ENCODE measurements at places on chromosomes 4 and X.

DNA sequence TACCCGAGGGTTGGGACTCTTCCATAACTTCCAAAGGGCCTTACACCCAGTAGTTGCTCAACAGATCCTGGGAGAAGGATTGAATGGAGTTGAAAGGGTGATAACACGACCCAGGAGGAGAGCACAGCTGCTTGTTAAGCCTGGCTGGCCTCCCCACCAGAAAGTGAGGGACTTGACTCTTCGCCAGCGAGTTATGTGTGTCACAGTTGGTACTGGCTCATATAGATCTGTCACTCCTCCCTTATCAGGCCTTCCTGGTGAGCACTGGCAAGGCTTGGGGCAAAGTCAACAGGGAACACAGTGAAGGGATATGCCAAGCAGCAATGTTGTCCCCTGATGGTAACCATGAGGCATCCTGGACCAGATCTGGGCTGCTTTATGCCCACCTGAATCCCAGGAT lies 35.8 kb downstream of the APLN start:
- DNase-seq, result no peak

DNA sequence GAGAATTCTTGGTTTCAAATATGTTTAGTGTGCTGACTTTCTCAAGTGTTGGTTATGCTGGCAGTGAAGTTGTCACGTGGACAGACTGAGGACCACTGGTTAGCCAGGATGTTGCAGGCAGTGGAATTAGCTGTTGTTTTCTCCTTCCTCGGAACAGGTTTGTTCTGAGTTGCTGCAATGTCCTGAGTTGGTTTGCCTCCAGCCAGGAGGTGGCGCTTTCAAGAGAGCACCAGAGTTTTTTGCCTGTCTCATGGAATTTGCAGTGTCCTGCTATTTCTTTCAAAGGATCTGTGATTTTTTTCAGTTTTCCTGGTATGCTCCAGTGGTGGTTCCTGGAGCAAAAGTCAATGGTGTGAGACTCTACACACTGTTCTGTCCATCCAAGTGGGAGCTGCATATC lies 158.1 kb upstream of the CXorf66 start:
- DNase-seq, result no peak

DNA sequence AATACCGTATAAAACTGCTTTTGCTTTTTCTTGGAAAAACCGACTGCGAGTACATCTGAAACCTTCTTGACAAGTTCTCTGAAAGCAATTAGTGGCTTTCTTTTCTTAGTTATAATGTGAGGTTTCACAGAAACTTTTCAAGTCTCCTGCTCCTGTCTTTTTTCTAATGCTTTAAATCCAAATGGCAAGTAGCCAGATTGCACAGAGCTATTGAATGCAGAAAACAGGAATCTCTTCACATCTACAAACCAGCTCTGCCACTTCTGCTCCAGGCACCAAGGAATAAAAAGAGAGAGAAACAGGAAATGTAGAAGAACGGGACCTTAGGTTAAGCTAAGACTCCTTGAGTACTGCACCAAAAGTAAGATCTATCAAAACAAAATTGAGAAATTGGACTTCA lies 267.3 kb upstream of the TET2 start:
- no peak for DNase-seq

DNA sequence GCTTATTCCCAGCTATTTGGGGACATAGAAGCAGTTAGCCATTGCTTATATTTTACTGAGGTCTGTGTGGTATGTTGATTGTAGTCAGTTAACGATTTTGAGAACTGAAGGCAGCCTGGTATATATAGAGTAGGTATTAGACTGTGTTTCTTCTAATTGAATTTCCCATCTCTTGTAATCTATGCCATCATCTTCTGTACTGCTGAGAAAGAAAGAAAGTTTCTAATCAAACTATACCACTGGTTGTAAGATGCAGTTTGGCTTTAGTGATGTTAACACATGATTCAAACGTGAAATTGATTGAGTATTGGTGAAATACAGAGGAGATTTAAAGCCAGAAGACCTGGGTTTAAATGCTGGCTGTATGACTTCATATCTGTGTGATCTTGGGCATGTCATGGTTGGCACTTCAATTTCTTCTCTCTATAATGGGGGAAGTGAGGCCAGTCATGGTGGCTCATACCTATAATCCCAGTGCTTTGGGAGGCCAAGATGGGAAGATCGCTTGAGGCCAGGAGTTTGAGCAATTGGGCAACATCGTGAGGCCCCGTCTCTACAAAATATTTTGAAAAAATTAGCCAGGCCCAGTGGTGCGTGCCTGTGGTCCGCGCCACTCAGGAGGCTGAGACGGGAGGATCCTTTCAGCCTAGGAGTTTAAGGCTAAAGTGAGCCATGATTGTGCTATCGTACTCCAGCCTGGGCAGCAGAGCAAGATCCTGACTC lies 11.6 kb downstream of the HTT start:
- DNase-seq, result no peak

GRCh38 chr4:156191044-156191781 lies 237.5 kb upstream of the CTSO start:
- DNase-seq, result no peak

DNA sequence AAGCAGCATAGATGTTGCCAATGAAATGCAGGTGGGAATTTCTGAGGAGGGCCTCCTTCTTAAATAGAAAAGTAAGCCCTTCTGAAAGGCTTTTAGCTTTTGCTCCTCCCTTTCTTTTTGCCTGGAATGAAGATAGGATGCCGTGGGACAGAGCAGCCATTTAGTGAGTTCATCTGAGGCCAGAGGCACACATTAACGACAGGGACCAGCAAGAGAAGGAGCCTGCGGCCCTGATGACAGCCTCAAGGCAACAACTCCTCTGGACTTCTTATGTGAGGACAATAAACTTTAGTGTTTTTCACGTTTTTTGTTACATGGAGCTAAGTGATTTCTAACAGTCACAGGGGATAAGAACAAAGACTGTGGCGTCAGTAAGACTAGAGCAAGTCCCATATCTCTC lies 1.1 kb upstream of the BDH2 start:
- DNase-seq, result no peak

DNA sequence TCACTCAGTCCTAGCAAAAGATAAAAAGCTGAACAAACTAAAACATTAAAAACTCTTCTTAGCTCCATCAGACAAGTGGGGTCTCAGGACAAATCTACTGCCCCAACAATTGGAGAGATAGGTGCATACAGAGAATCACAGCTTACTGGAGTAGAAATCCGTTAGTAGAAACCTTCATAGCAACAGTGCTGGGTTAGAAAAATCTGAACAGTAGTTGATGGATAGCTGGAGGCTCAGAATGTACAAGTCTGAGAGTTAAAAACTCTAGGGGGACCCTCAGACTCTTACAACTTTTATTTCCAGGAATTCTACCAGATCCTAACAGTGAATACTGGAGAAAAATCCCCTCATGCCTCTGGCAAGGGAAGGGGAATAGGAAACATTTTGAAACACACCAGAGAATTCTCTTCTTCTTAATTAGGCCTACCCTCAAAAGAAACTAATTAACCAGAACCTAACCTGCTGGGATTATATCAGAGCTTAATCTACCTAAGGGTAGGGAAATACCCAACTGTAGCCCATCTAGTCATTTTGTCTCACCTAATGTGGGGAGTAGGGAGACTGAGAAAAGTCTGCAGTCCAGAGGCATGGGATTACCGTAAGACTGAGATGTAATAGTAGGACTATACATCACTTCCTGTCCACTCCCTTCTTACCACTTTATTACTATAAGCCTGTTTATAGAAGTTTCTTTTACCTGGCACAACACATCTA lies 165.0 kb upstream of the CTSO start:
- no peak for DNase-seq

DNA sequence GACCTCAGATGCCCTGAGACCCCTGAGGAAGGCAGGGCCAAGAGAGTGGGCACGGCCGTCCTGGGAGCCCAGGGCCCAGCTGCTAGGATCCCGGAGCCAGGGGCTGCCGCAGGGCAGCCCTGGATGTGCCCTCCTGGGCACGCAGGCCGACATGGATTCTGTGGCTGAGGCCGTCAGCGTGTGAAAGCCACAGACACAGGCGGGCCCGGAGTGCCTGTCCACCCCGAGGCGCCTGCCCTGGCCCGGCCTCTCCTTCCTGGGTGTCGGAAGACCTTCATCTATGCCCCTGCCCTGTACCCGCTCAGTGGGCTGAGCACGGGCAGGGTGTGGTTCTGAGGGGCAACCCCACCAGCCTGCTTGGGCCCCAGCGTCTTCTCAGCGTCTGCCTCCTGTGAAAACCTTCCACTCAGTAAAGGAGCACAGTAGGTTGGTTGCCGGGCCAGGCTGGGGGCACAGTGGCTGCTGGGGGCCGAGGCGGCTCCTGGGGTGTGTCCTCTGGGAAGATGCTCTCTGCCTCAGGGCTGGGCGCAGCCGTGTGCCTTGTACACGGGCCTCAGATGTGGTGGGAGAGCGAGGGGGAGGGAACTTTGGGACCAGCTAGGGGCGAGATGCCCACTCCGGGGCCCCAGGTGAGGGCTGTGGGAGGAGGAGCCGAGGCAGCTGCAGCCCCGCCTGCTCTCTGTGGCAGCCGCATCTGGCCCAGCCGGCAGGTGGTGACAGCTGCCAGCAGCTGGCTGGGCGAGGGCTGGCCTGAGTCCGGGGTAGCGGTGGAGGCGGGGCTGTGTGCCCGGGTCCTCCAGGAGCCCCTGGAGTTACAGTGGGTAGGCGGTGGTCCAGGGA lies 20.8 kb downstream of the FGFRL1 start:
- DNase-seq, result no peak

DNA sequence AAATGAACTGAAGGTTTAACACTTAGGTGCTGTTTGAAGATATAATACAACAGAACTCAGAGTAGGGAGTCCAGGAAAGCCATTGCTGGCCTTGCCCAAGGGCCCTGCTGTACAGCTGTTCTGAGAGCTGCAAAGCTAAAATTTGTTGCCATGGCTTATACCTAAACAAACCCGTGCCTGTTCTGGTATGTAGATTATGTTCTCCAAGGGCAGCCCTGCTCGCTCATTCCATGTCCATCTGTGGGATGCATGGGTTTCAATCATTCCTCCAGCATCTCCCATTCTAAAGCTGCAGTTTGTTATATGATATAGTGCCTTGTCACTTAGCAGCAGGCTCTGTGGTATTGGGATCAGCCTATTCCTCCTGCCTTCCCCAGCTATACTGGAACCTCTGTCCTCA lies 80.8 kb upstream of the BMPR1B start:
- no peak for DNase-seq
